NCI-H526 (cell line): ENCODE measurements at places on chromosomes 5 and 9.

DNA sequence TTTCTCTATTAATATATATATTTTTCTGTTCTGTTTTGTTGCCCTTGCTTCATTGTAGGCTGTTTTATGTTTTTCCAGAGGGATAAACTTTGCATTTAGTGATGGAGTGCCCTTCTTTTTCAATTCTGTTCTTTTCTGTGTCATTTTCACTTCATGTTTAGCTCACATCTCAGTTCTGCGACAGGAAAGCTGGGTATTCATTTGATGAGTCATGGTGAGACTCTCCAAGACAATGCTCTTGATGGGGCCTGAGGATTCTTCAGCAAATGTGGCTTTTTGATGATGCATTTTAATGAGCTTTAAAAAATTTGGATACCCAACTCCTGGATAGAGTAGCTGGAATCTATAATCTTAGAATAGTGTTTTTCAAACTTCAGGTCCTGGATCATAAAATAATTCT, 56.5 kb upstream of the SPATA31D4 start:
- DNase-seq = no peak

GRCh38 chr9:129201866-129202265, 23.8 kb upstream of the IER5L start:
- DNase-seq = no peak

DNA sequence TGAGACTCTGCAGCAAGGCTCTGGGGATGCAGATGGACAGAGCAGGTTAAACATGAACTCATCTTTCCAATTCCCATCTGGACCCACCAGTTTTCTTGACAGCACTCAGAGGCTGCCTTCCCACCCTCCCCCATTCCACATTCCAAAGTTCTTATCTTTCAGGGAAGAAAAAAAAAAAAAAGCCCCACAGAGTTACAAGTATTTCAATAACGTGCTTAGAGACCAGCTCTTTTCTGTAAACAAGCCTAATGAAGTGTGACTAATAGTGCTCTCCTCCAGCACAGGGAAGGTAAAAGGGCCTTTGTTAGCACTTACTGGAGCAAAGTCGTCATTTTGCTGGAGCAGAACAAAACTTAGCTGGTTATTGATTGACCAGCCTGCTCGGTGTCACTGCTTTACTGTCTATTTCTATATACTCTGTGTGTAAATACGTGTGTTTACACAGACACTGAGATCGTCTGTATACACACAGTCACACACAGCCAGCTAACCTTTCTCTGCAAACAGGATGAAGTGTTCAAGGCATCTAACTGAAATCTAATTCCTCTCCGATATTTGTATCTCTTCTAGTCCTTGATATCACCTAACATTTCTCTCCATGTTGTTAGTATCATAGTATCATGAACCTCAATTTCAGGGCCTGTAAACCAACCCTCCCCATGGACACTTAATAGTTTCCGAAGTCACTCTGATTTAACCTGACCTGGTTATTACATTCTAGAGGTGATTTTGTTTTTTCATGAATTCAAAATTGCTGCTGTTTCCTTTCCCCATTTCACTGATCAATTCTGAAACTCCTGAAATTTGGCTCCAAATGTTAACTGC, 84.9 kb downstream of the ZNF608 start:
- DNase-seq = peak; percentile 94

DNA sequence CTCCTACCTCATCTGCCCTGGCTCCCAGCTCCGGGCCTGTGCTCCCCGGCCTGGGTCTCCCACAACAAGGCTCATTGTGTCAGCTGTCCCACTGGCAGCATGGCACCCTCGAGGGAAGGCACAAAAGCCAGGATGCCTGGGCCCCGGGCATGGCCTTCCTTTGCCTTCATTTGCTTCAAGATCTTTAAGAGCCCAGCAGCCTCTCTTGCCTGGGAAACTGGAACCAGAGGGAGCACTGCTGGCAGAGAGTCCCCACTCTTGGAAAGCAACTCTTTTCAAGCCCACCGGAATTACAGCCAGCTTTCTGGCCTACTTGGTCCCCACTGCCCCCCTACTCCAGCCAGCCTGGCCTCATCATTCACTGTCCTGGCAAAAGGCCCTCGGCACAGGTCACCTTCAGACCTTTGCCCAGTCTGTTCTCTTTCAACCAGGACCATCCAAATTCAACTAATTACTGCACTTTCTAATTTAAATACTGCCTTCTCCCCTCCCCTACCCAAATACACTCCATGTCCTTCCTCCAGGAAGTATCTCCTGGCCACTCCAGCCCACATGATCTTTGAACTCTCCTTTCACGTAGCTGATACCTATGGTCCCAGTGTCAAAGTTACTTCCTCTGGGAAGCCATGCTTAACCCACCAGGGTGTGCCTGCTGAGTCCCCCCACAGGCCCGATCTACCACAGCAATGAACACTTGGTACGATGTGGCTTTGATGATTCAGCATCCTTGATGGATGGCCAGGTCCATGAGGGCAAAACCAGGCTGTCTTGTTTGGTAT, 8.9 kb downstream of the ZER1 start:
- no peak for DNase-seq

GRCh38 chr5:41508186-41508585, 2.2 kb downstream of the PLCXD3 start:
- DNase-seq = no peak

GRCh38 chr5:8784692-8785091, 761.2 kb downstream of the SEMA5A start:
- no peak for DNase-seq
